ENCODE measurements at places on chromosomes 11 and 22.

GRCh38 chr11:116613206-116613875 is 159.4 kb downstream of the BUD13 start:
- no peak for DNase-seq

DNA sequence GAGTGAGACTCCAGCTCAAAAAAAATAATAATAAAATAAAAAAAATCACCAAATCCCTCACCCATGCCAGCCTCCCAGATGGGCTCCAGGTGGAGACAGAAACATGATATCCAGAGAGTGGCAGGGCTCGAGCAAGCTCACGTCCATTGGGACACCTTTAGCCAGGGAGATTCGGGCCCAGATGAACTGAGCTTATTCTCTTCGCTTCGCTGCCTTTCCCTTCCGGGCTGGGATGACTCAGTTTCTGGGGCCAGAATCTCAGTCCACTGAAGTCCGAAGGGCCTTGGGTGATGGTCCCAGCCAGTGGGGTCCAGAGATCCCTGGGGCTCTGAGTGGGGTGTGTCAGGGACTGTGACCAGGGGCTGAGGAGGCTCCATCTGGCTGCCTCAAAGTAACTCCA is 23.0 kb upstream of the MYEOV start:
- no peak for DNase-seq

DNA sequence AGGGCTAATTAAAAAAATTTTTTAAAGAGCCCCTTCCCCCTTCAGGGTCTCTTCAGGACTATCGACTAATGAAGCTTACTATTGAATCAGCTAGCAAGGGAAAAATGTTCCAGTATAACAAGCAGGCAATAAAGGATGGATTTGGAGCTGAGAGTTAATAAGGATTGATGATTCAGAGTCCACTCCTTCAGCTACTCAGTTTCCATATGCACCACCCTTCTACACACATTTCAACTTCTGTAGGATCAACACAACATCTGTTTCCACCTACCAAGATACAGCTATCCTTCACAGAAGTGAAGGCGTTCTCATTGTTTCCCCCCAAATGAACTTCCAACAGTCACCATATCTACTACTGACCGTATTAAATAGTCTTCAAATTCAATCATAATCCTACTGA is 6.6 kb upstream of the ALKBH3 start:
- DNase-seq = no peak

DNA sequence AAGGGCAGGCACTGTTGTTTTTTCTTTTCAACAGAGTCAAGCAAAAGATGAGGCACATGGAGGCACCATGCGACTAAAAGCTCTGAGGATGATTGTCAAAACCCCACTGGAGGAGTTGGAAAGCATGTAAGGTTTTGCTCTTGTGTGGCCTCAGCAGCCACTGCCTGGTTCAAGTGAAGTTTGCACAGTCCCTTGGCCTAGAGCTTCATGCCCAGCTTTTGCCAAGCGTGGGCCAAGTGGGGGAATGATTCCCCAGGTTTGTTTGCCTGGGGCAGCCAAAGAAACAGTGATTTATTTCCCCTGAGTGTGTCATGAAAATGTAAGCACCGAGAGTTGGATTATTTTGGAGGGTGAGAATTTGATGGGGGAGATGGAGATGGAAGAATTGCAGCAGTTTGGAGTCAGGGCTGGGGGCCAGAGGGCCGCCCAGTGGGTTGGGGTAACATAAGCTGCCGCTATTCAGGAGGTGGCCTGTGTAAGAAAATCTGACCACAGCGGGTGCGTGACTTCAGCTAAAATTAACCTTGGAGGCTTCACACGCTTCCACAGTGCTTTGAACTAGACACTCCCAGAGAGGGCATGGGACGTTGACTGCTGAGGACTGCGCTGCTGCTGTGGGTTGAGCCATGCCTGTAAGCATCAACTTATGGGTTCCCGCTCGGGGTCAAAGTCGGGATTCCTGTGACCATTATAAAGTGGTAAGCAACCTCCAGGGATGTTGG is 100.7 kb downstream of the NAV2 start:
- DNase-seq = no peak

GRCh38 chr11:94089341-94089740 is 39.3 kb upstream of the PANX1 start:
- no peak for DNase-seq

DNA sequence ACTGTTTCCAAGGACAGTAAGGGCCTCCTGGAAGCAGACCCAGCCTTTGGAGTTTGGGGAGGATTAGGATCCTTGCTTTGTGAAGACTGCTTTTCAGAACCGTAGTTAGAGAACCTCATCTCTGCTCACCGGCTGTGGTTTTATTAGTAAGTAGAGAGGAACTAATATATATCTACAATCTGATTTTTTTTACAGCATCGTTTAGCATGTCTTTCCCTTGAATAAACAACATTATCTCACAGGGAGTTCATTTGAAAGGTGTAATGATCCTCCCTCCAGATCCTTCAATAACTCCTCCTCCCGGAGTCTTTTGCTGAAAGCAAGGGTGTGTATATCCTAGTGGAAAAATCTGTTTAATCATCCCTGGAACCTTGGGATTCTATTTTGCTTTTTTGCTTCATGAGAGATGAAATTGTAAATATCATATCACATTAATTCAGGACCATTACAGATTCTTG is 132.7 kb downstream of the DBX1 start:
- no peak for DNase-seq

GRCh38 chr11:13149991-13150390 is 127.6 kb upstream of the BMAL1 start:
- no peak for DNase-seq

GRCh38 chr22:21669026-21669425 is 3.2 kb downstream of the PPIL2 start:
- DNase-seq = no peak

GRCh38 chr22:49922484-49922883 is 4.0 kb downstream of the CRELD2 start:
- no peak for DNase-seq

- no peak for DNase-seq
These were observed 11.9 kb downstream of the KCNJ4 start for GRCh38 chr22:38442967-38443627.

DNA sequence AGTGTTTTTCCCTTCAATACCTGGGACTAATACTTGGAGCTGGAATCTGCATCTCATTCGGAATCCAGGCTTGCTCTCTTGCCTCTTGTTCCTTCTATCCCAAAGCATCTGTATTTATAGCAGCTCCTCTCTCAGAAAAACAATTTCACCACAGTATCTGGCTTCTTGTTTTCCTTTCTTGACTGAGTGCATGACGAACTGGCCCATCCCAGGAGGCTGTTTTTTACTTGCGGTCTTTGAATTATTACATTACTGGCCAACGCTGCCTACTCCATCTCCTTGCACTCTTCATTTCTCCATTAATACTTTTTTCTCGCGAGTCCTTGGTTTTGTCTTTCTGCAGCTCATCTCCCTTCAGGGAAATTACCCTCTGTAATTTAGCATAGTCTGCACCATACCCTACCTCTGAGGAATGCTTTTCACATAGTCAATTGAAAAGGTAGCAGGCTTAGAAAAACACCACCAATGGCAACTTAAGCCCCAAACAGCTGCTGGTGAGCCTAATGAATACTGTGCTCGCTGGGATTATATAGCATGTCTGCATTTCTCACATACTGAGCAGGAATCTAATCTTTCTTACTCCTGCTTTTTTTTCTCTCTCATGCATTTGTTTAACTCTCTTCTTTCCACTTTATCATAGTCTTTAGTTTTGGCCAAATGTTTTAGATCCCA is 277.4 kb upstream of the SESN3 start:
- no peak for DNase-seq

GRCh38 chr22:27918341-27919221 is 475 bp downstream of the PITPNB start:
- peak; percentile 18 for DNase-seq

DNA sequence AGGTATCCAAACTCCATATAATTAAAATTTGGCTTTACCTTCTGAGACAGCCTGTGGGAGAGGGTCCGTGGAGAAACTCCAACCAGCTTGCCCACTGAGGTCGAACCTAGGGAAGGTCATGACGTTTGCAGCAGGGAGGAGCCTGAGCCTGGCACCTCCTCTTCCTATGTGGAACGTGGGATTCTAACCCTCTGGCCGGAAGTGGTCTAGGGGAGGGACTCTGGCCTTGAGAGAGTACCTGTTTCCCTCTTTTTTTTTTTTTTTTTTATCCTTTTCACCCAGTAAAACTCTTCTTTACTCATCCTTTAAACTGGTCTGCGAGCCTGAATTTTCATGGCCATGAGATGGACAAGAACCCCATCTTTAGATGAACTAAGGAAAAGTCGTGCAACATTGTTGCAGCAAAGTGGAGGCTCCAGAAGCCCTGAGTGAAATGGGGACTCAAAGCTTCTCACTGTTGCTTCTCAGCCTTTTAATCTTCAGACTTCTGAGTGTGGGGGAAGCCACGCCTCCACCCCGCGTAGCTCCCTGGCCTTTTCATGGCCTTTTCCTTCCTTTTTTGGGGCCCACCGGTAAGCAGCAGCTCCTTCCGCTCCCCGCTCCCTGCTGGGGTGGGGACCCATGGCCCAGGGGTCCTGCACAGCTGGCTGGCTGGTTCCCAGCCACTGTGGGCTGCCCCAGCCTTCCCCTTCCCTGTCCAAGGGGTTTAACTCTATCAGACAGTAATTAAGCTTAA is 1359.9 kb downstream of the LRRC4C start:
- no peak for DNase-seq

GRCh38 chr11:1766719-1767398 is 3.1 kb upstream of the CTSD start:
- DNase-seq = no peak

- no peak for DNase-seq
These were observed 40.0 kb downstream of the C11orf96 start for GRCh38 chr11:43982421-43982820.

- DNase-seq = no peak
These were observed 69.4 kb upstream of the ALX4 start for GRCh38 chr11:44379141-44380008.

GRCh38 chr11:71996946-71997345 is 1.8 kb upstream of the IL18BP start:
- no peak for DNase-seq

GRCh38 chr11:77287615-77288273 is 13.7 kb downstream of the GDPD4 start:
- peak; percentile 77 for DNase-seq

DNA sequence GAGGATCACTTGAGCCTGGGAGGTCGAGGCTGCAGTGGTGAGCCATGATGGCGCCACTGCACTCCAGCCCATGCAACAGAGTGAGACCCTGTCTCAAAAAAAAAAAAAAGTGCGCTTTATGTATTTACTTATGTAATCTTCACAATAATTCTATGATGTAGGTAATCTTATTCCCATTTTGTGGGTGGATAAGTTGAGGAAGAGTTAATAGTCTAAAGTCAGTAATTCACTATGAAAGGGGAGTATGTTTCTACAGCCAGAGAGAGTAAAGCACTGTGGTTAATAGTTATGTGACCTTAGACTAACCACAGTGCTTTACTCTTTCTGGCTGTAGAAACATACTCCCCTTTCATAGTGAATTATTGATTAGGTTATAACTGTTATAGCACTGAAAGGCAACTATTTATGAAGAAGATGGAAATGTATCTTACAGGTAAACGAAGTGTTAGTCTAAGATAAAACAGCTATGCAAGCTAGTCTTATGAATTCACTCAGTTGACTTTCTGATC is 11.9 kb downstream of the CTR9 start:
- DNase-seq = no peak

DNA sequence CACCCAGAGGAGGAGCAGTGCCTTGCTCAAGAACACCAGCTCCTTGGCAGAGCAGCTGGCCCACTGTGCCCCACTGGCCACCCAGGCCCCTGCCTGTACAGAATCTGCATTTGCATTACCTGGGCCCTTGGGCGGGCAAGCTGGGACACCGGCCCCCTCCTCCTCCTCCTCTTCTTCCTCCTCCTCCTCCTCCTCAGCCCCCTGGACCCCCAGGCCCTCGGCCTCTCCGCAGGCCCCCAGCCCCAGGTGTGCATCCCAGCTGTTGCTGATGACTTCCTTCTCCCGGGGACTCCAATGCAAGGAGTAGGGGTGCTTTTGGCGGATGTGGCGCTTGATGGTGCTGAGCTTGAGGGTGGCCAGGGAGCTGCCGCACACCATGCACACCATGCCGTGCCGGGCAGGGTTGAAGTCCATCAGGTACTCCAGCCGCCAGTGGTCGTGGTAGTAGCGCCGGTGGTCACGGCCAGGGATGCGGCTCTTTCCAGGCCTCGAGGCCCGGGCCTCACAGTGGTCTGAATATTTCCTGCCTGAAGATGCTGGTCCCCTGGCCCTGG is 2.8 kb downstream of the ZFTA start:
- no peak for DNase-seq

DNA sequence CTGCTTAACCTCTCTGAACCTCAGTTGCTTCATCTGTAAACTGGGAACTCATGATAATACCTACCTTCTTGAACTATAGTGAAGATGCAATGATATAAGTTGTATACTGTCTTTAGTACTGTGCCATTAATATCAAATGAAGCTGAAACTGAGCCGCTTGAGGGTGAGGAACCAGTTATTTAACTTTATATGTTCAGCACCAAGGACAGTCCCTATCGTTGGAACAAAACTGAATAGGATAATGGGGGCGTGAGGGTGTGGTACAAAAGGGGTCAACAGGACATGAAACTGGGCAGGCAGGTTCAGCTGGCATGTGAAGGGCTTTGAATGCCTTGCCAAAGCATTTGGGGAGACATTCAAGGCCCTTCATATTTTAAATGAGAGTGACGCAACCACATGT is 112.6 kb downstream of the C11orf91 start:
- DNase-seq = no peak

DNA sequence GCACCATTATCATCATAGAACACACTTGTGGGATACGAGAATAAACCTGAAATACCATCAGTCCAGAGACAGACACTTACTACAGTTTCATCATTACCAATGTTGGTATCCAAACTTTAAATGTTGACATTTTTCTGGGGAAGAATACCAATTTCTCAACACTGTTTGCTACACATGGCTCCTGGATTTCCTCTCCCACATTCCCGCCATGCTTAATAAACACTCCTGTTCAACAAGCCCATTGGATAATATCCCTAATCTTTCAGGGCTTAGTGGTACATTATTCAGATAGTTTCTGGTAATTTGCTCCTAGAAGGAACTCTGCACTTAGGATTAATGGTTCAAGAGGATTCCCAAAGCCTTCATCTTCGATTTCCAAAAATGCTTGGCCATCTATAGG is 48.2 kb downstream of the CSF2RB start:
- DNase-seq = no peak

DNA sequence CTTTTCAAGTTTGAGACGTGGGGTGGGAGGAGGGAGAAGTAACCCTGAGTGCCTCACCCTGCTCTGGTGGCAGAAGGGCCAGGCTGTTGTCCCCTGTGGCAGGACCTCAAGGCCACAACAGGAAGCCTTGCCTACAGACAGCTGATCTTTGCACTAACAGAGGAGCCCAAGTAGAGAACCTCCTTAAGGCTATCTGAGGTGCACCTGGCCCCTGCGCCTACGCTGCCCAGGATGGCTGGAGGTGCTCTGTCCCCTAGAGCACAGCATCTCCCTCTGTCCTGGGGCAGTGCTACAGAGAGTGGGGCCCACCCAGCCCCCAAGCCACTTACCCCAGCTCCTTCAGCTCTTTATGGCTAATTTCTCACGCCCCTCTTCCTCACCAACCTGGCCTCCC is 27.0 kb downstream of the MYO7A start:
- no peak for DNase-seq

All from amniotic stem cell (primary cell).